Activated CD8-positive, alpha-beta T cell treated with anti-CD3 and anti-CD28 coated beads, Interleukin-2, amount 10 ng/mL, durations not matched to agents 7 days and 5 days (primary cell): ENCODE measurements at places on chromosomes 16 and 17.

DNA sequence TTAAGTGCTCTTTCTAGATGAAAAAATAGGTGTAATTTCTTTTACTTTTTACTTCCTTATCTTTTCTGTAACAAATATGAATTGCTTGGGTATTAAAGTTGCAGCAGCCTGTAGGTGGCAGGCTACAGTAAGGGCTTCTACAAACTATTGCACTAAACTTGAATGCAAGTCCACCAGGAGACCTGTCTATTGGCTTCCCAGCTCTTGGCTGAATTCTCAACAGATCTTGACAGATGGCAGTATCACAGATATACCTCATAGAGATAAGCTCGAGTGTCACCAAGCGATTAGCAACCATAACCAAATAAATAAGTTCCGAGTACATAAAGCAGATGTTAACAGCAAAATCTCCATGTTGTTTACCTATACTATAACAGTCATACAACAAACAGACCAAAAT, 5.9 kb downstream of the BBS2 start:
- peak; percentile 68 for DNase-seq
- H3K27ac ChIP-seq = no peak overlapping the region
- no peak overlapping the region for H3K4me3 ChIP-seq
- peaks cover 3% of the 10 kb centered on the region for H3K4me1 ChIP-seq
- no peaks in the 10 kb centered on the region for H3K36me3 ChIP-seq
- peaks cover 2% of the 10 kb centered on the region for H3K27me3 ChIP-seq

DNA sequence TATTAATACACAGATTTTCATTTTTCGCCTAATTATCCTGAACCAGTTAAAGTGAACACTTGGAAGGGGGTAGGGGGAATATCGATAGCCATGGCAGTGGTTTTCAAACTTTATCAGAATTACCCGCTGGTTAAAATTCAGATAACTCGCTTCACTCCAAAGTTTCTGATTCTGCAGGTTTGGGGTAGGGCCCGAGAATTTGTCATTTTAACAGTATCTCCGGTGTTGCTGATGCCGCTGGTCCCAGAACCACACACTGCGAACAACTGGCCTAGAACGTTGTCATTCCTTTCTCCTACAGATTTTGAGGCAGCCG, 313 bp upstream of the NSRP1 start:
- H3K4me3 ChIP-seq = peak overlapping the region; percentile 95
- peaks cover 58% of the 10 kb centered on the region for H3K4me1 ChIP-seq
- H3K36me3 ChIP-seq = peaks cover 26% of the 10 kb centered on the region
- peaks cover 1% of the 10 kb centered on the region for H3K27me3 ChIP-seq

GRCh38 chr16:21708533-21709115, 44.9 kb downstream of the OTOA start:
- DNase-seq = peak; percentile 92
- H3K4me3 ChIP-seq = no peak overlapping the region
- H3K27me3 ChIP-seq = no peaks in the 10 kb centered on the region
- peaks cover 3% of the 10 kb centered on the region for H3K4me1 ChIP-seq
- no peaks in the 10 kb centered on the region for H3K36me3 ChIP-seq

DNA sequence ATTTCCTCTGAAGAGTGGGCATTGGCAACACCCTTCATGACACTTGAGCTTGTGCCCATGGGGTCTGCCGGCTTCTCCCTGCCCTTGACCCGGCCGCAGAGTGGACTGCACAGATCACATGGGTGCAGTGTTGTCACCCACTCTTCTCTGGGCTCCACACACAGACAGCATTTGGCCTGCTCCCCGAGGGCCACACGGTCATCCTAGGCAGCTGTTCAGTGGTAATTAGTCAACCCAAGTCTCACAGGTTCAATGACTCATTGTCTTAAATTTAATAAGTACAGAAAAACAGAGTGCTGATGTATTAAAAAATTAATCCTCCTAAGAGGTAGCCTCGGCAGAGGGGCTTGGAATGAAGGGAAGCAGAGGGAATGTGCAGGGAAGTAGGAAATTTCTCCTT, 204.8 kb downstream of the MSI2 start:
- H3K36me3 ChIP-seq = peaks cover 24% of the 10 kb centered on the region
- H3K27ac ChIP-seq = no peak overlapping the region
- peaks cover 64% of the 10 kb centered on the region for H3K4me1 ChIP-seq
- H3K27me3 ChIP-seq = no peaks in the 10 kb centered on the region
- DNase-seq = no peak
- no peak overlapping the region for H3K4me3 ChIP-seq

DNA sequence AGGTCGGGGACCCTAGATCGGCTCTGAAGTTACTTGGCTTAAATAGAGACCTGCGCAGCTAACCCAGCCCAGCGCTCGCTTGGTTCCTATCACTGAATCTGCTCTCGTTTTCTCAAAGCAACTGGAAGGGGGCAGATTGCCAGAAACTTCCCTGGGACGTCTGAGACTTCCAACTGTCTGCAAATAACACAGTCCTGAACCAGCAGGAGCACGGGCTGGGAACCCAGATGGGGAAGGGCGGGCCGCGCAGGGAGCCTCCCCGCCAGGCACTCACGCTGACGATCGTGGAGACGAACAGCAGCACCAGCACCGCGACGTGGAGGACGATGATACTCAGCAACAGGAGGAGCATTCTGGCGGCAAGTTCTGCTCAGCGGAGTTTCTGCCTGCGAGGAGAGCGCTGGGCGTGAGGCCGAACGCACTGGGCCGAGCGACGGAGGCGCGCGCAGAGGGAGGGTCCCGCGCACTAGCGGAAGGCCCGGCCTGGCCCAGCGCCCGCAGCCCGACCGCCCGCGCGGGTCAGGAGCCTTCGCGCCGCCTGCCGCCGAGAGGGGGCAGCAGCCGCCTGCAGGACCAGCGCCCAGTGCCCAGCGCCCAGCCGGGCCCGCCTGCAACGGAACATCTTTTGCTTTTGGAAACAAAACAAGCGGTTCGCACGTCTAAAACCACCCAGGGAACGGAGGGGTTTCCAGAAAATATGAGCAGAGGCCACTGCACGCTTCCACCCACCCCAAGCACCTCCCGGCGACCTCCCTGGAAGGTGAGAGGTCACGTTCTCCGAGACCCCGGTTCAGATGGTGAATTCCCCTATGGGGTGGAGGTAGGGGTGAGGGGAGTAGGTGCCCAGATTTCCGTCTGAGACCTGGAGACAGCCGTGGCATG, 4.5 kb downstream of the PMP22 start:
- H3K27ac ChIP-seq = no peak overlapping the region
- no peaks in the 10 kb centered on the region for H3K36me3 ChIP-seq
- peak overlapping the region; percentile 69 for H3K4me3 ChIP-seq
- DNase-seq = peak; percentile 68
- peaks cover 69% of the 10 kb centered on the region for H3K27me3 ChIP-seq

- H3K27me3 ChIP-seq = peaks cover 3% of the 10 kb centered on the region
- H3K4me1 ChIP-seq = peaks cover 2% of the 10 kb centered on the region
- no peak overlapping the region for H3K27ac ChIP-seq
- no peak for DNase-seq
Measured at GRCh38 chr17:43632221-43632620, 29.5 kb downstream of the MEOX1 start.

- peaks cover 11% of the 10 kb centered on the region for H3K4me1 ChIP-seq
- no peaks in the 10 kb centered on the region for H3K27me3 ChIP-seq
- no peak overlapping the region for H3K4me3 ChIP-seq
- no peak for DNase-seq
Measured at GRCh38 chr17:15900871-15901270, 44.1 kb upstream of the ADORA2B start.

DNA sequence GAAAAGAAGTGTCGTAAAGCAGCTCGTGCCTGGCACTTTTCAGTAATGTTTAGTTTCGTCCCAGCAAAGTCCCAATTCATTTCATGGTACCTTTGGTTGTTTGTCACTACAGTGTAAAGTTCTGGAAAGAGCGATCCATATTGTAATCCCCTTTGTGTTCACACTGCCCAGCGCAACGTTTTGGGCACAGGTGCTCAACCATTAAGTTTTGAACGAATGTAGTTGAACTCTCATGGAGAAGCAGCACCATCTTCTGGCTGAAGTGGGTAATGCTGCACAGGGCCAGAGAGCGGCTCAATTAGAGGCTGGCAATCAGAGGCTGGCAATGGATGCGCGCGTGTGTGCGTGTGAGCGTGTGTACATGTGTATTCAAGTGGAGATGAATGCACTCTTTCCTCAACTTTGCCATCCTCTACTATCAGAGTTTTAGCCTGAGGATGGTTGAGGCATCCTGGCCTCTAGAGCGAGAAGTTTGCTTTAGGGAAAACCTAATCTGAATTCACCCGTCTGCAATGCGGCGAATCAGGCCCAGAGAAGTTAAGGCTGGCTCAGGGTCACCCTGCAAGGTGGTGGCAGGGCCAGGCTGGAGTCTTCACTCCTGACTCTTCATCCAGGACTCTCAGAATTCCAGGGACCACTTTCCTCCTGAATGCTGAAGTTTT, 29.9 kb downstream of the DYNLL2 start:
- no peaks in the 10 kb centered on the region for H3K36me3 ChIP-seq
- H3K27me3 ChIP-seq = peaks cover 7% of the 10 kb centered on the region
- DNase-seq = peak; percentile 90
- no peaks in the 10 kb centered on the region for H3K4me1 ChIP-seq
